Smooth muscle cell of the pulmonary artery (primary cell): ENCODE measurements at places on chromosomes 6 and 20. TPM values are rescaled to one million over a fixed set of nuclear protein-coding genes. Genes with fewer than 3 reads are reported as not detected.

Gene ALDH5A1
- 1.5 and 1.9 TPM in 2 replicates for total RNA-seq

Gene IL17A
- not detected in 2 replicates for total RNA-seq

Gene MAP3K5
- total RNA-seq, result 21.6 and 30.8 TPM in 2 replicates

Gene CNR1
- total RNA-seq, result 0.07 and 0.52 TPM in 2 replicates

Gene SNAI1
- total RNA-seq, result 1.4 and 2.3 TPM in 2 replicates

Gene TTBK1
- 0.07 TPM in 1 of 2 replicates, not detected in the other for total RNA-seq
